LoVo (cell line): ENCODE measurements at places on chromosomes 7 and 10.
A peak's percentile ranks its signal among the peaks of the same experiment; 100 is the strongest.

DNA sequence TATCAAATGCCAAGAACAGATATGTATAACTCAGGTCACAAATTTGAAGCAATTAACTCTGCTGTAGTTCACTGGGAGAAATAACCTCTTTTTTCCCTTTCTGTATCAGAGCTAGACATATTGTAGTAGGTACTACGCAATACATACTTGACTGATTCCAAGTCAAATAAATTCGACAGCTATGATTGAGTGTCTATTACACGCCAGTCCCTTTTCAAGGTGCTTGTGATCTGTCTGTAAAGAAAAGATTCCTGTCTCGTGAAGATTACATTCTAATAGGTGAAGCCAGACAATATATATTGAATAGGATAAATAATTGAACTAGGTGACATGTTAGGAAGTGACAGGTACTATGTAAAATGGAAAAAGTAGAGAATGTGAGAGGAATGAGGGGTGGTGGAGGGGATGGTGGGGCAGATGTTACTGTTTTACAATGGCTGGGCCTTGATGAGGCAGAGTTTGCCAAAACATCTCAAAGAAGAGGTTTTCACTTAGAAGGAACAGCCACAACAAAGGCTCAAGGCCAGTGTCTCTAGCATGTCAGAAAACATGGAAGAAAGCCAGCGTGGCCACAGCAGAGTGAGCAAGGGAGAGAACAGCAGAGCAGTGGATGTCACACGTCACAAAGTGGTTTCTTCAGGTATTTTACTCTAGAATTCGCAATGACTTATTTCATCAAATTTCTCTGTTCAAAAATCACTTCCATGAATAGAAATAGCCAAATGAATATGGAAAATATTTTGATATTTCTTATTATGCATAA lies 282.6 kb upstream of the CACNA2D1 start:
- no peak for DNase-seq

DNA sequence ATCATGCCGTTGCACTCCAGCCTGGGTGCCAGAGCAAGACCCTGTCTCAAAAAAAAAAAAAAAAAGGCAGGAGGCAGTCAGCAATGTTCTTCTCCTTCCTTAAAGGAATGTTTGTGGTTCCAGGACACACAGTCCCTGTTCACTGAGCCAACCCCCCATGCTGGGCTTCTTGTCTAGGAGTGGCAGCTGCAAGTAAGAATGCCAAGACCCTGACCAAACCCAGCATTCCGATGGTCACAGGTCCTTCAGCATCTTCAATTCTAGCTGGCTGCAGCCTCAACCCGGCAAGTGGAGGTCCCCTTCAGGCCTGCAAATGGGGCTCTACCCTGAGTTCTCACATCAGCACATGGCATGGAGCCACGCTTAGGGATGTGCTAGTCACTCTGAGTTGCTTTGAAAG lies 38.2 kb upstream of the CUX1 start:
- DNase-seq = no peak

DNA sequence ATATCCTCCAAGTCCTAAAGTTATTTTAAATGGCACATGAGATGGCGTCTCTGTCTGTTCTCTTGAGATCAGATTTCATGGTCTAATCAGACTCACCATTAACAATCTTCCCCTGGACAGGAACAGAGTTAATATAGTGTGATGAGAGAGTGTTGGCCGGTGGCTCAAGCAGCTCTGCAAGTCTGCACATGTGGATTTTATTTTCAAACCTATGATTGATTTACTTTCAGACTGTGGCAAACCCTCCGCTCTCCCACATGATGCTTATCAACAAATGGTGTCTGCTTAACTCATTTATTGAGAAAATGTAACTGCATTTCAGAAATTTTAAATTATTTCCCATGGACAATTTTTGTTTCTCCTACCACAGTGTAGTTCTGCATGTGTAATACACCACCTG lies 46.5 kb upstream of the HGF start:
- DNase-seq = no peak

- no peak for DNase-seq
Observed at GRCh38 chr10:90458054-90458453, 399.8 kb downstream of the HTR7 start.

DNA sequence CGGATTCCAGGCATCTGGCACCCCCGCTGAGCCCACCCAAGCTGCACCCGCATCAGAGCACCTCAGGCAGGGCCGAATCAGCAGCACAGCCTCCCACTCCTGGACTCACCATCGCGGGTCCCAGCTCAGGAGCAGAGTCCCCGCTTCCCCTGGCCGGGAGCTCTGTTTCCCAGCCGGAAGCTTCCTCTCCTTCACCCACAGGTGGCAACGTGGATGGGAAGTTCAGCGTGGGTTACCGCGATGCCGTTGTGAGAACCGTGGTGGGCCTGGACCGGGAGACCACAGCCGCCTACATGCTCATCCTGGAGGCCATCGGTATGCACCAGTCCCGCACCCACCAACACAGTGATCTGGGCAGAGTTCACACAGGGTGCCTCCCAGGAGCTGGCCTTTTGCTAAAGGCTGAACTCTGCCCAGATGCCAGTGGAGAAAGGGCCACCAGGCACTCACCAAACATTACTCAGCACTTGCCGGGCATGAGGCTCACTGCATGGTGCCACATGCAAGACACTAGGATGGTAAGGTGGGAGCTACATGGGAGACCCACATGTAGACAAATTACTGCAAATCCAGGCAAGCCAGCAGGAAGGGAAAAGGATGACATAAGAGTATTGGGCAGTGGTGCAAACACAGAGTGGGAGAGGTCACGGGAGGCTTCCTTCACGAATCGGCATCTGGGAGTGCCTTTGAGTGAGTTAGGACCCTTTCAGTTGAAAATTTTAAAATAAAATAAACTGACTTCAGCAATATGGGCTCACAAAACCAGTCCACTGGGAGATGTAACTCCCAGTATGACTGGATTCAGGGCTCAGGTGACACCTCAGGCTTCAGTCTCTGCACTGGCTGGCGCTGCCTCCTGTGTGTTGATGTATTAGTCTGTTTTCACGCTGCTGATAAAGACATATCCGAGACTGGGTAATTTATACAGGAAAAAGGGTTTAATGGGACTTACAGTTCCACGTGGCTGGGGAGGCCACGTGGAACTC lies 10.4 kb downstream of the C10orf105 start:
- DNase-seq = no peak

GRCh38 chr10:85012305-85012704 lies 683.9 kb downstream of the CCSER2 start:
- no peak for DNase-seq

DNA sequence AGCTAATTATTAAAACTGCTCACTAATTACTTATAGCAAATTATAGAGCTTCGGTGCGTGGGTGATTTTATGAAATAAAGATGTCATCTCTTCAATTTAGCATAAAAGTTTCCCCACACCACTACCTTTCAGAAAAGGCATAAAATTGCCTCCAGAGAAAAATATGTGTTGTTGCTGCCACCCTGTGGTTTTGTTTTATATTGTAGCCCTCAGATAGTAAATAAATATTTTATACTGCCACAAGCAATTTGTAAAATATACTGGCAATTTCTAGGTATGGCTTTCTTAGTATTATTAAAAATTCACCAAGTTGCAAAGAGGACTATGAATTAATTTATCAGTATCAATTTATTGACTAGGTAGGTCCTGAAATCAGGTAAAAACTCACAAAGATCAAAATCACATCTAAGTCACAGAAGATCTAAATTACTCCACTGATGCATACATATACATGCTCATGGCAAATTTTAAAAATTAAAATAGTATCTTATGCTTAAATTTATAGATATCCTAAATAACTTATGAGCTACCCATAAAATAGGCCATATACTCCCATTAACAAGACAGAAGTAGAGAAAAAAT lies 26.5 kb downstream of the ASNS start:
- DNase-seq = peak; percentile 50

DNA sequence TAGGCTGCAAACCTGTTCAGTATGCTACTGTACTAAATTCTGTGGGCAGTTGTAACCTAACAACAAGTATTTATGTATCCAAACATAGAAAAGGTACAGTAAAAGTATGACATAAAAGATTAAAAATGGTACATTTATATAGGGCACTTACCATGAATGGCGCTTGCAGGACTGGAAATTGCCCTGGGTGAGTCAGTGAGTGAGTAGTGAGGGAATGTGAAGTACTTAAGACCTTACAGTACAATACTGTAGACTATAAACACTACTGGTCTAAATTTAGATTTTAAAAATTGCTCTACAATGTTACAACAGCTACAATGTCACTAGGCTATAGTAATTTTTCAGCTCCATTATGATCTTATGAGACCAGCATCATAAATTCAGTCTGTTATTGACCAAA lies 146.0 kb upstream of the GNAI1 start:
- DNase-seq = no peak

DNA sequence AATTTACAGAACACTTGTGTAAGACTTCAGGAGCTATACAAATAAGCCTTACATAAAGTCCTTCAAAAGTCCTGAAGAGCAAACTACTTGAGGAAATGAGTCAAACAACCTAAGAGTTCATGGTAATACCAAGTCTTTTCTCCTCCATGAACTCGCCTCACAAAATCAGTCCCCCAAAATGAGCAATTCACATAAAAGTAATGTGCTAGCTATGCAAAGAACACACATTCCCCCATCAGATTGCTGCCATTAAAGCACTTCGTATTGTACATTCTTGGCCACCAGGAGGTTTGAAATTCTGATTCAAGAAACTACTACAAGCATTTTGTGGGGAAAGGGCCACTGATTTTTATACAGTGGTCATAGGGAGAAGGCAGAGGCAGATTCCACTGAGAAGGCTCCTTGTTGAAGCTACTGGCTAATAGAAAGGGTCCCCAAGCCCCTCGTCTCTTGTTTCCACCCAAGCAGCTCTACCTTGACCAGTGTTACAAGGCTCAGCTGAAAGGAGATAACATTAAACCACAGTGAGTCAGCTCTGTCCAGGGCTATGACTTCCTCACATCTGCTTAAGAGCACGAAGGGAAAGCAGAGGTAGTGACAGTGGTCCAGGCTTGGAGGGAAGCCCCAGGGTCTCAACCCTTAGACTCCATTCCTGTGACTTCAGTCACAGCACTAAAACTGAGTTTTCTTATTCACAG lies 115.2 kb upstream of the CDK1 start:
- no peak for DNase-seq

- no peak for DNase-seq
Observed at GRCh38 chr10:35140126-35140525, 13.5 kb downstream of the CREM start.

DNA sequence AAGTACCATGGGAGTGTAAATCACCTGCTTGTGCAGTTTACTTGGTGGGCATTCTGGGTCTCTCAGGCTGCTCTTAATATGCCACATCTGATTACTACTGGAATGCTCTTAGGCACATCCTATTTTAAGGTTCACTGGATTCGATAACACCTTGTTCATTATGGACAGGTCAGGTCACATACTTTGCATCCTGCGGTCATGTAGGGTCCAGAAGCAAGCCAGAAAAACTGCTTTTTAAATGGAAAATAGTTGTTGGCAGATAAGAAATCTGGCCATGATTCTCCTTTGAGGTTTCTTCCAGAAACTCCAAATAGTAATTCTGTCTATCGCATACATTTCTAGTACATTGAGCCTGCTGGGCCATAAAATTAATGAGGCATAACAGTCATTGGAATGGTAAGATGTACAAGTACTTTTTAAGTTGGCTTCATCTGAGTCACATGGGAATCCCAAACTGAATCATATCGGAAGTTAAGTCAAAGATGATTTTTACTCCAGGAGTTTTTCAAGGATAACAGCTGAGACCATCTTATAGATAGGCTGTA lies 371.9 kb downstream of the LRRTM3 start:
- no peak for DNase-seq

DNA sequence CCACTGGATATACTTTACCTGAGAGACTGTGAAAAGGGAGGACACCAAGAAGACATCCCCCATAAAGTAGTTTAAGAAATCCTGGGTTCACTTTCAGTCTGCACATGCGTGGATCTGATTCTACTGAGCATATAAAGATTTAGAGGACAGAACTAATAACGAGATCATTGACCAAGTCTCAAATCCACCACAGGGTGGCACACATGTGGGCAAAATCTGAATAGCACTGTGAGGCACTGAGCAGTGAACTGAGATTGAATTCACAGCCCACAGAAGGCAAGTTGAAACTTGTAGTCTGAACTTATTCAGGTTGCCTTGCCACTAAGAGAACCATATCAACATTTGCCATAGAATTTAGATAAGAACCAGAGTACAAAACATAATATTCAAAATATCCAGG lies 818.6 kb downstream of the GRID1 start:
- DNase-seq = peak; percentile 59

GRCh38 chr7:114851406-114852061 lies 70.4 kb upstream of the MDFIC start:
- no peak for DNase-seq

GRCh38 chr10:48814933-48815332 lies 124.7 kb downstream of the LRRC18 start:
- no peak for DNase-seq

- no peak for DNase-seq
Observed at GRCh38 chr10:36789974-36790373, 335.4 kb upstream of the ANKRD30A start.

- no peak for DNase-seq
Observed at GRCh38 chr7:115844857-115845256, 185.7 kb downstream of the TFEC start.

GRCh38 chr10:114343623-114344505 lies 60.4 kb downstream of the AFAP1L2 start:
- DNase-seq = peak; percentile 55

DNA sequence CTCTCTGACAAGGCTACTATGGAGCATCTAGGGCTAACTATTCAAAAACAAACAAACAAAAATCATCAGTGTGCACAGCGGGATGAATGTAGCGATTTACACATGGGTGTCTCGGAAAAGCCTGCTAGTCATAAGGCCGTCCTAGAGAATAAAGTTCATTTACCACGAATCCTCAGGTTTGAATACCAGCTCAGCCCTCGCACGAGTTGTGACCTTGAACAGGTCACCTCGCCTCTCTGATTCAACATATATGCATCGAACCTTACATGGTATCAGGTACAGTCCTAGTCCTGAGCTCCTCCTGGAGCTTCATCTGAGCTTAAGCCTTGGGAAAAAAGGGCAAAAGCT lies 572 bp downstream of the ATP5MF start:
- DNase-seq = no peak

GRCh38 chr7:97506728-97507127 lies 225.2 kb upstream of the TAC1 start:
- no peak for DNase-seq

DNA sequence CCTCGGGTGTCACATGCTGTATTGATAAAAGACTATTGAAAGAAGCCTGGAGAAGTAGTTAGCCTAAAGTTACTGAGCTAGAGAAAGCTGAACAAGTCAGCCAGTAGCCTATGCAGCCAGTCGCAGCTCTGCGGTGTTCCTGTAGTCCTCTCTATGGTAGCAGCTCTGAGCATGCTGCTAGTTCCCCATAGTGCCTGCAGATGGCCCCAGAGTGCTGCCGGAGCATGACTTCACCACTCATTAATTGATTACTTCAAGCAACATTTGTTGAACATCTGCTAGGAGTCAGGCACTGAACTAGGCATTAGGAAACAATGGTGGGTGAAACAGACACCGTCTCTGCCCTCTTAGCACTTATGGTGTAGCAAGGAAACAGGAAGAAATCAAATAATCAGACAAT lies 422.7 kb downstream of the SORCS3 start:
- DNase-seq = peak; percentile 19
